ENCODE measurements at places on chromosomes 6 and 20.

GRCh38 chr6:38543022-38543421 lies 96.7 kb downstream of the BTBD9 start:
- DNase-seq, result no peak

DNA sequence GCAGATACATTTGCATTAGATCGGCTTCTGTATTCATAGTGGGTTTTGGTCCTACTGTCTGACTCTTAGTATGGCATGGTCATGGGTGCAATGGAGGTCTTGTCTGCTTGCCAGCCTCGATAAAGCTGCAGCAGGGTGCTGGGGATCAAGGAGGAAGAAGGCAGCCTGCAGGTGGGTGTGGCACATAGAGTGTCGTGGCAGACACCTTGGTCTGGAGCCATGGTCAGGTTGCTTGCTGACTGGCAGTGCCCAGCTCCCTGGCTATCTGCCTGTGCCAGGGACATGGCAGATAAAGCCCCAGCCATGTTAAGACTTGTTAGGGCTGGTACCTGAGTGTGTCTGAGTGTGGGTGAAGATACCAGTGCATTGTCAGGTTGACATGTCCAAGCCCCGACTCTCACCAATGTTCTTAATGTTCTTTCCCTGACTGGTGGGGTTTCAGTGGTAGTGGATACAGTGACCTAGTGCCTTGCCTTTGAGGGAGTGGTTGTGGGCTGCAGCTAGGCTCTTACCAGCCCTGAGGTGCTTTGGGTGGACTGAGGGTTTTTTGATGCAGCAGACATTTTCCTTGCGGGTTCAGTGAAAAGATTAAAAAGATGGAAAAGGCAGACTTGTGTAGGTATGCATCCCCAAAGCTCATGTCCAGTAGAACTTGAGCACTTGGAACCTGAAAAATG lies 1.8 kb downstream of the FAM83D start:
- DNase-seq, result no peak

GRCh38 chr6:78589436-78589835 lies 277.9 kb upstream of the IRAK1BP1 start:
- no peak for DNase-seq

GRCh38 chr20:19589787-19590362 lies 168.2 kb upstream of the RIN2 start:
- DNase-seq, result no peak

- DNase-seq, result no peak
Observed at GRCh38 chr6:135030056-135030473, 24.6 kb downstream of the HBS1L start.

- DNase-seq, result no peak
Observed at GRCh38 chr20:12467758-12468157, 541.0 kb upstream of the SPTLC3 start.

DNA sequence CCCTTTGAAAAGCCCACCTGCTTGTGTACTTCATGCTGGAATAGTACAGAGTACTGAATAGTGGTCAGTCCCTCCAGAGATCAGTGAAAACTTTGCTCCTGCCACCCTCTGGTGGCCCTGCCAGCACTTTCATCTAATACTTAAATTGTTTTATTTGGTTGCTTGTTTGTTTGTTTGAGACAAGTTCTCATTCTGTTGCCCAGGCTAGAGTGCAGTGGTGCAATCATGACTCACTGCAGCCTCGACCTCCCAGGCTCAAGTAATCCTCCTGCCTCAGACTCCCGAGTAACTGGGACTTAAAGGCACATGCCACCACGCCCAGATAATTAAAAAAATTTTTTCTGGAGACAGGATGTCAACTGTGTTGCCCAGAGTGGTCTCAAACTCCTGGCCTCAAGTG lies 9.1 kb downstream of the FAM83D start:
- DNase-seq, result no peak

DNA sequence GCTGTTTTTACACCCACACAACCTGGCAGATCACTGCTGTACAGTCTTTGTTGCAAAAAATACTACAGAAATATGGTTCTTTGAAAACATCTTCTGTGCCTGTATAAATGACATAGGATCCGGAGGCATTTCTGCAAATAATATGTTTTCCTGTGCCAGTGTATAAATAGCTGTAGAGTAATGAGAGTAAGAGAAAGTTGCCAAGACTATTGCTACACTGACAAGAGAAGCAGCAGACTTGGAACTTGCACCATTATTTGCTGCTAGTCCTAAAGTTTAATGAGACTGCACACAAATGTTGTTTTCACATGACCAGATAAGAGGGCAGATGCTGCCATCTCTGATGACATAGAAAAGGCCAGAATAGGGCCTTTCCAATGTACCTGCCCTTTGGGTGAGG lies 50.0 kb upstream of the DTNBP1 start:
- DNase-seq, result no peak

GRCh38 chr20:38095017-38095686 lies 61.6 kb downstream of the RPRD1B start:
- DNase-seq, result no peak

DNA sequence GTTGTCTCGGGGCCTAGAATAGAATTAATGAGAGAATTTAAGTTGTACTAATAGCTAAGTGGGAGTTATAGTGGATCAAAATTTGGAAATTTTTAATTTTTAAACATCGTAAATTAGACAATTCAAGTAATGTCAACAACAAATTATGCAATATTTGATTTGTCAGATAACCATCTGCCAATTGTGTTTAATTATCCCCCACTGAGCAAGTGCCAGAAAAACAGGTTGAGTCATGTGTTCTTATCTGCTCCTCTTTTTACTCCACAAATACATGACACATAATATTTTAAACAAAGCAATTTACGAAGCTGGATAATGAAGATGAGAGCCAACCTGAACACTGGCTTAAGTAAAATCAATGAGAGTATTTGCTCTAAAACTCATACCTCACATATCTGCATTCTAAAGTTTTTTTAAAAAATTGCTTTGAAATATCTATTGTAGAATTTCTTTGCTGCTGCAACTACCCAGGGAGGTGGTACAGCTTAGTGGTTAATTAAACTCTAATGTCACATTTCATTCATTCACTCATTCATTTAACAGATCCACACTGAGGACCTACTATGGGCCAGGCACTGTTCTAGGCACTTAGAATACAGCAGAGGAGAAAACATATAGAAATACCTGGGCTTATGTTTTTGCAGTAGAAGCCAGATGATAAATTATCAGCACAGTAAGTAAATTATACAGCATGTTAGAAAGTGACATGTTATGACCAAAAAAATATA lies 57.1 kb upstream of the MAP7 start:
- DNase-seq, result no peak

DNA sequence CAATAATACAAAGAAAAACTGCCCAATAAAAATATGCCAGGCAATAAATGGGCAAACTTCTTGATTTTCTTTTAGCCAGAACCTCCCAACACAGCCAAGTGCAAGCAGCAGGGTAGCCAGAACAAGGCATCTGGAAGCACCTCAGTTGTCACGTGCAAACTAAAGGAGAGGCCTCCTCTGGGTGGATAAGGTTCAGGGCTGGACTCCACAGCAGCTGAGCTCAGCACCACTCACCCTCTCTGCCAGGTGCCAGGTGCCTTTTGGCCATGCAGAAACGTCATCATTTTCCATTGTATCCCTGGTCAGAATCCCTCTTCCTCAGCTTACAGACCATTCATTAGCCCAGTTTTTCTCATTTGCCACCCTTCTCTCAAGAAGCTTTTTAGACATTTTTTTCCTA lies 52.7 kb downstream of the SOD2 start:
- no peak for DNase-seq

- DNase-seq, result no peak
Observed at GRCh38 chr6:139474145-139475108, 100.0 kb upstream of the CITED2 start.

DNA sequence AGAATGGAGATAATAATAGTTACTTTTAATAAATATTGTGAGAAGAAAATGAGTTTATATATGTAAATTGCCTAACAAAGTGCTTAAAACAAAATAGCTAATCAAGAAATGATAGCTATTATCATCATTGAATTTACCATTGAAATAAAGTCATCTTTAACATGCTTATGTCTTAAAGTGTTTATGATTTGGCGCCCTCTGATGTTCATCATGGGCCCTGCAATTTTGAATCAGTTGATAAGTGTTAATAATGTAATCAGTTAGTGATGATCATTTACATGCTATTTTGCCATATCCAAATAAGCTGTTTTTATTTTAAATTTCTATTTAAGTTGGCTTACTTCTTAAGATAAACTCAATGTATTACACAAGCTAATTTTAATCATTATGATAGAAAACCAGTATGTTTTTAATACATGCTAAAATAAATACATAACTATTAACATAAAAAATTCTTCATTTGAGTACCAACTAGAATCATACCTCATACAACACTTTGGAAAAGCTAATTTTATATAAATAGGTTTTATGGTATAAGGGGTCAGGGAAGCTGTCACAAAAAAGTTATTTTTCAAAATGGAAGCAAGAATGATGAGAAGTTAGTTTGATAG lies 39.2 kb upstream of the TPD52L1 start:
- DNase-seq, result no peak

GRCh38 chr6:42720739-42721138 lies 1.7 kb downstream of the PRPH2 start:
- DNase-seq, result no peak

DNA sequence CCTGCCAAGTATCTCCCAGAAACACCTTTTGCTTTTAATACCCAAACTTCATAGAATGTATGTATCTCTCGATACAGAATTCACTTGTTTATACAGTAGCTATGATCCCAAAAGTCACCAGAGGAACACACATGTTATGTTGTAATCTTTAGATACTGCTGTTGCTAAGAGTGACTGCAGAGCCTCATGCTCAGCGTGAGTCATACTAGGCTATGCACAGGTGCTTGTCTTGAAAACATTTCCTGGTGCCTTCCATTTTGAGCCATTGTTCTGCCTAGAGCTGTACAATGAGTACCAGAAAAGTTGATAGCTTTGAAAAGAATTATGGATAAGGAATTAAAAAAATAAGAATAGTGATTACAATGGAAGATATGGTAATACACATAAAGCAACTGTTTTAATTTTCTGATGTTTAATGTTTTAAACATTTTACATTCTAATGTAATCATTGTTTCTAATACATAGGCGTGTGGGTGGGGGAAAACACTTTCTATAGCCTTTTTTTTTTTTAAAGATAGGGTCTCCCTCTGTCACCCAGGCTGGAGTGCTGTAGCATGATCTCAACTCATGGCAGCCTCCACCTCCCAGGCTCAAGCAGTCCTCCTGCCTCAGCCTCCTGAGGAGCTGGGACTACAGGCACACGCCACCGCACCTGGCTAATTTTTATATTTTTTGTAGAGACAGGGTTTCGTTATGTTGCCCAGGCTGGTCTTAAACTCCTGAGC lies 79.4 kb downstream of the CD24 start:
- DNase-seq, result no peak

- no peak for DNase-seq
Observed at GRCh38 chr6:153145591-153145990, 14.5 kb upstream of the RGS17 start.

DNA sequence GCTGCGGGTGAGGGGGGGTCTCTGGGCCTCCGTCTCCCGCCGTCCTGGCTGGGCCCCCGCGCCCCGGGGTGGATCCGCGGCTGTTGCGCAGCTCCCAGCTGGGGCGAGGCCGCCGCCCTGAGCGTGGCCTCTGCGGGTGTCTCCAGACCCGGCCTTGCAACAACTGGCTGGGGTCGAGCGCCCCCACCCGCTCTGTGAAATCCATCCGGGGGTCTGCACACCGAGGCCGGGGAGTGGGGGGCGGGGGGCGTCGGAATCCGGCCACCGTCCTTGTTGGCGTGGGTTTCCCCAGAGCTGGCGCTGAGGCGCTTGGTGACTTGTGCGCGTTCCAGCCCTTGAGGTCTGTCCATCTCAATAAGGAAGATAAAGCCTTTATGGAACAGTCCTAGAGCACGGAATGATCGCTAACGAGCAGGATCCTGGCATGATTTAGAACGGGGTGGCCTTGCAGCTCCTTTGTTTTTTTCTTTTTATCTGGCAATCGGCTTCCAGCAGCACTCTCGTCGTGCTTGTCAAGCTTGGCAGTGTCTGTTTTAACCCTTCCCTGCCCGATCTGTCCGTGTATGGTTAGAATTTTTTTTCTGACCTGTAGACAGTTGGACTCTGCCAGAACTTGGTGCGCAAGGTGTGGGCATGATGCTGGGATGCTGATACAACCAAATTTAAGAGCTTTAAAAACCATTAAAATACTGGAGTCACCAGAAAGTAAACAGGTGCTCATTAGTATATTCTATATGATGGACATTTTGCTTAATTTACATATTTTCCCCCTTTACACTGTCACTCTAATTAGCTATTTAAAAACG lies 675 bp downstream of the DSTN start:
- peak; percentile 64 for DNase-seq

GRCh38 chr20:17579369-17580039 lies 9.6 kb downstream of the DSTN start:
- DNase-seq, result no peak

GRCh38 chr6:25329982-25330381 lies 50.8 kb downstream of the CARMIL1 start:
- no peak for DNase-seq

GRCh38 chr6:133980168-133980567 lies 27.1 kb downstream of the TBPL1 start:
- DNase-seq, result no peak

- DNase-seq, result no peak
Observed at GRCh38 chr6:31945507-31946369, at the start of gene CFB. CFB (plus strand) TSS chr6:31946095; CDS start chr6:31946222, 127 bp downstream.

GRCh38 chr20:53330601-53331140 lies 263.0 kb downstream of the ZNF217 start:
- DNase-seq, result no peak

- DNase-seq, result no peak
Observed at GRCh38 chr6:105388392-105388791, 14.5 kb downstream of the PREP start.

GRCh38 chr6:142834853-142835252 lies 110.1 kb downstream of the HIVEP2 start:
- no peak for DNase-seq

- no peak for DNase-seq
Observed at GRCh38 chr20:35773154-35773751, 1.4 kb downstream of the PHF20 start.
